ENCODE measurements at places on chromosomes 1 and 21.

- no peak for DNase-seq
Observed at GRCh38 chr1:14486401-14487201, 111.9 kb upstream of the KAZN start.

- no peak for DNase-seq
Observed at GRCh38 chr1:88376421-88376820, 307.7 kb upstream of the PKN2 start.

- DNase-seq = no peak
Observed at GRCh38 chr21:26388731-26389231, 184.3 kb downstream of the CYYR1 start.

GRCh38 chr1:30683699-30684098 is 39.7 kb downstream of the MATN1 start:
- no peak for DNase-seq

DNA sequence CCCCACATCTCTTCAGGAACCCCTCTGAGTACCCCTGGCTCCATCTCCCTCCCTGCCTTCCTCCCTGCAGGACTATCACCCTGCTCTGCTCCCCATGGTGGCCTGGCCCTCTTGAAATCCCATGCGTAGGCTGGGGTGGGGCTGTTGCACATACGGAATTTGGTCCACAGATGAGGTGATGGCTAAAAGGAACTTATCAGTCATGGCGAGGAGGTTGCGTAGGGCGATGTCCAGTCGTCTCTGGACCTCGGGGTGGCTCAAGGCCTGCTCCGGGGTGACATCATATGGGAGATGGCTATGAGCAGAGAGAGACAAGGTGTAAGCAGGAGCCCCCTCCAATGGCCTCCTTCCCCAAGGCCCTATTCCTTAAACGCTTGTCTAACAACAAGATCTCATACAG is 35.3 kb downstream of the IQGAP3 start:
- DNase-seq = no peak

GRCh38 chr1:21497466-21498061 is 11.7 kb upstream of the ALPL start:
- no peak for DNase-seq

DNA sequence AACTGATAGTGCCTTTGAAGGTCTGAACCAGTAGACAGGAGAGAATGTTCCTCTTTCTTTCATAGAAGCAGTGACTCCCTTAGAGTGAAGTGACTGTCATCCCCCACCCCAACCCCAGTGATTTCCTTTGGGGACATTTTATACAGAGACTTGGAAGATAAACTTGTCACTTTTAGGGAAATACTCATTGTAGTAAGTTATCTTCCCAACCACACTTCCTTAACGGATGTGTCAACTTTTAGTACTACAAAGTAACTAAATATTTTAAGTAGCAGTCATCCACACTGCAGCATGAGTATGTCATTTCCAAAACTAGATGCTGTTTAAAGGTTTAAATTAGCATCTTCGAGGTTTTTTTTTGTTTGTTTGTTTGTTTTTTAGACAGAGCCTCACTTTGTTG is 13.7 kb downstream of the LRRC8B start:
- no peak for DNase-seq

- no peak for DNase-seq
Observed at GRCh38 chr1:210773450-210773849, 360.5 kb downstream of the KCNH1 start.

- peak; percentile 35 for DNase-seq
Observed at GRCh38 chr1:168987923-168988322, 118.6 kb upstream of the ATP1B1 start.

GRCh38 chr1:202658251-202658759 is 51.9 kb downstream of the SYT2 start:
- DNase-seq = no peak

GRCh38 chr21:42542196-42542595 is 28.5 kb downstream of the SLC37A1 start:
- DNase-seq = no peak

- DNase-seq = no peak
Observed at GRCh38 chr1:160641323-160642280, 5.2 kb downstream of the SLAMF1 start.

DNA sequence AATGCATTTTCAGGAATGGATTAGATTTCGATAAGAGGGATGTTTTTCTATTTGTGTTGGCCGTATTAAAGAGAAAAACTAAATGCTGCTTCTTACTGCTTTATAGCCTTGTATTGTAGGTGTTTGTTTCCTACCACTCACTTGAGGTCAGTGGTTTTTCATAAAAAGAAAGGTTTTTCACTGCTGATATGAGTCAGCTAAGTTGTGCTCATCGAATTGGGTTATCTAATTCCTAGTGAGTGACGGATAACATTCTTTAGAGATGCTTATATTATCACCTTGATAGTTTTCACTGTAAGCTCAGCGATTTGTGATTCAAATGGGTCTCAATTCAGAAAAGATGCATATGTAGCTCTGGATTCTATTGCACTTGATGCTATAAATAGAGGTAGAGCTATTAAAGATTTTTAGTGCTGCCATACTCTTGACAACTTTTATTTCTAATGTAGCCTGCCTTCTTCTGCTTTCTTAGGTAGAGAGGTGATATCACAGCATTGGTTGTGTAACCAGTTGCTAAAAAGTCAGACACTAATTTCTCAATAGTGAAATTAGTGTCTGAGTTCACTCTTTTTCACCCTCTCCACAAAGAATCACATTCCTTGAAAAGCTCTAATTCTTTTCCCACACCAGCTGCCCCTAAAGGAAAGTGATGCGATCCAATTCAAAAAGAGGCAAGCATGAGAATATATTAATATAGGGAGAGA is 180.0 kb downstream of the RASAL2 start:
- DNase-seq = no peak

GRCh38 chr1:65151641-65152040 is 3.6 kb downstream of the AK4 start:
- no peak for DNase-seq

GRCh38 chr1:113905435-113905861 is 322 bp downstream of the DCLRE1B start:
- DNase-seq = no peak

- DNase-seq = no peak
Observed at GRCh38 chr1:113333056-113333455, 57.3 kb upstream of the MAGI3 start.

- no peak for DNase-seq
Observed at GRCh38 chr1:36223381-36223995, 755 bp upstream of the THRAP3 start.

GRCh38 chr21:42404539-42404938 is 837 bp downstream of the UBASH3A start:
- DNase-seq = no peak

GRCh38 chr1:100643471-100644196 is 75.9 kb upstream of the VCAM1 start:
- DNase-seq = no peak

DNA sequence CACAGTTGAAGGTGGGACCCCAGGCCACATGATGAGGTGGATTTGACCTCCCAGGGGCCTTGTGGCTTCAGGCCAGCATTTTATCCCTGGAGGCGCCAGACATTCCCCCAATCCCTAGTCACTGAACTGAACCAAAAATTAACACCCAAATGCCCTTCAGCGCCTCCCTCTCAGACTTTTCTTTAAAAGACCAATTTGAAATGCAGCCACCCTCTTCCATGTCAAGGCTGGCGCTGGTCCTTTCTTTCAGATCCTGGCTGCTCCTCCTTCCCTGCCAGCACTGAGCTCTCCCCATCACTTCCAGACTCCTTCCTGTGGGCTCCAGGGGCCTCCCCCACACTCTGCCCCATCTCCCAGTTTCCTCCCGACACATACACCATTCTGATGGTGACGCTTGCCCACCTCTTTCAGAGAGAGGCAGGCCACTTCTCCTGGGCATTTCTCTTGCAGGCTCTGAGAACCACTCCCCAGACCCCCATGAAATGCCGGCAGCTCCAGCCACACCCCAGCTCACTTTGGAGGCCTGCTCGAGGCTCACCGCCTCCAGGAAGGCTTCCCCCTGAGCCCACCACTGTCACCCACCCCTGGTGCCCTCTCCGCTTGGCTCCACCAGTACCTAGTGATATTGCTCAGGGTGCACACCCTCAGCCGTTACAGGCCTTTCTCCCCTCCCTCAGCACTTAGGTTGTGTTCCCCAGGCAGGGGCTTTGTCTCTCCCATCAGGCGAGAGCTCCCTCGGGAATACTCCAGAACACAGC is 27.0 kb downstream of the NAV1 start:
- no peak for DNase-seq

DNA sequence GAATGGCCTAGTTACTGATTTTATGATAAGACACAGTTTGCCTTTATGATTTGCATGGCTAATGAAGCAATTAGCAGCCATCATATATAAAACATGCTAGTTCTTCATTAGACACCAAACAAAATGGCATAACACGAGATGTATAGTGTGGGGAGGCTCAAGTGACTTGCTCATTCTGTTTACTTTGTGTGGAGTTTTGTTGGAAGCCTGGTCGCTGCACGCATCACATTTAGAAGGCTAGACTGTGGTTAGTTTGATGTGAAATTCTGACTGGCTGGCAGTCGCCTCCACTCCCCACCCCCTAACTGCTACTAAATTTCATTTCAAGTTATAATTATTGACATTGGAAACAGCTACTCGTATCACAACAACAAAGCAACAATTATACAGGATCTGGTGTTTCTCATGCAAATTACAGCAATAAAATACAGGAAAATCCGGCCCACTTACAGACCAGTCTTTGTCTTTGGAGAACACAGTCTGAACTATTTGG is 356.1 kb downstream of the LMO4 start:
- no peak for DNase-seq

DNA sequence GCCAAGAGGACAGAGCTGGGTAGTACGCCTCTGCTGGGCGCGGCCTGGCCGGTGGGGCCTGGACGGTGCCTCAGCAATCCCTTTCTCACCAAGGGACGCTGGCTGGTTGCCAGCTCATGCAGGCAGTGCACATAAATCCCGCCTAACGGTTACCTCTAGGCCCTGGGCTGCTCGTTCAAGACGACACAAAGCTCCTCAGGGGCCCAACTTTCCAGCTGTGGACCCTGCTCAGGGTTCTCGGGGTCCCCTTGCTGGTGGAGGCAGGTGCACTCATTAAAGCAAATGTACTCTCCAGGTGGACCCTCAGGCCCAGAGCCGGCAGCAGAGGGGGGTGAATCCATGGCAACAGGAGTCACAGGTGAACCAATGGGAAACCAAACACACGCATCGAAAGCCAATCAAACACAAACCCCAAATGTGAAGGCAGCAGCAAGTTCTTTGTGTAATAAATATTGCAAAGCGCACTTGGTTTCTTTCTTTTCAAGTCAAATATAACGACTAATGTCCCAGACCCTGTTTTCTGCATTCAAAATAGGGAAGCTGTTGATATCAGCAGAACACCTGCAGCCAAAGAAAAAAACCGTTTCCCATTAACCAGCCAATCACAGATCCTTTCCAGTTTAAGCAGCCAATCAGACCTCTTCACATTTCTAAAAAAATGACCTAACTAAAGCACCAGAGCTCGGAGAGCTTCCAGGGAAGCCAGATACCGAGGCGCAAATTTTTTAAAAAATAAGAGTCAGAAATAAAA is 26.1 kb upstream of the CLSTN1 start:
- DNase-seq = no peak

- DNase-seq = no peak
Observed at GRCh38 chr1:201649761-201650622, 111.1 kb downstream of the NAV1 start.

DNA sequence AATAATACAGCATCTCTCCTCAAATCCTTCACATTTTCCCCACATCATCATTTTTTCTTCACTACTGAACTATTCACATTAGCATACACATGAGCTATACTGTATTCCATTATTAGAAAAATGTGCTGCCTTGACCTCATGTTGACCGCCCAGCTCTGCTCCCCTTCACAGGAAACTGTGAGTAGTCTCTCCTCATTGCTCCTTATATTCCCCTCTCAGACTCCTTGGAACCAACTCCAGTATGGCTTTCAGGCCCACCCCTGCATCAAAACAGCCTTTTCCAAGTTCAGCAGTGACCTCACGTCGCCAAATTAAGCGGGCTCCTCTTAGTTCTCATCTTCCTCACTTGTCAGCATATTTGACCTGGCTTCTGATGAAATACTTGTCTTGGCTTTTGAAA is 59.2 kb upstream of the SPAG17 start:
- DNase-seq = no peak

DNA sequence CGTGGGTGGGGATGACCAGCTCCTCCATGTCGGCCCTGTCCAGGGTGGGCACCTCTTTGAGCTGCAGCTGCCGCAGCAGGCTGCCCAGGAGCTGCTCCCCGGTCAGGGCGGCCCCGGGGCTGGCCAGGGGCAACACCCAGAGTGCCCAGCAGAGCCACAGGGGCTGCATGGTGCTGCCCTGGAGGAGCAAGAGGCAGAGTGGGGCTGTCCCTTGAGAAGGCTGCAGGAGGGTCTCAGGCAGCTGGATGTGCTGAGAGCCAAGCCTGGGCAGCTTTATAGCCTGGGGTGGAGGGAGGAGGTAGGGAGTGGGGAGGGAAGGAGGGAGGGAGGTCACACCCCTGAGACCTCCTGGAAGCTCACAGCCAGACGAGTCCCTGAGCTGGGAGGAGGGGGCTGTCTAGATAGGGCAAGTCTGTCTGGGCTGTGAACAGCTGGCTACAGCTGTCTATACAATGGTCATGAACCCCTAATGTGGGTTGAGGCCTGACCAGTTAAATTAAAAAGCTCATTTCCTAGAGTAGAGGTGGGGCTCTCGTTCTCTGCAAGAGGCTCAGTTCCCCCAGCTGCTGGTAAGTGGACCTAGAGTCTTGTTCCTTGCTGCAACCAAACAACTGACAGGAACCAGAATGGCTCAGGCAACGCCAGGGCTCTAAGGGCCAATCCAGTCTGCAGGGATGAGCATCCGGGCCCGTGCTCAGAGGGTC is at the start of gene LEFTY1:
Gene LEFTY1, minus strand, starts transcription at position 249 of the 704 bp plus-strand sequence. Its CDS starts 80 bp downstream, at position 169.
- DNase-seq = no peak

- no peak for DNase-seq
Observed at GRCh38 chr1:209387271-209387968, 196.1 kb upstream of the CAMK1G start.

GRCh38 chr1:173297798-173298391 is 90.8 kb upstream of the TNFSF4 start:
- no peak for DNase-seq

- DNase-seq = no peak
Observed at GRCh38 chr1:48031676-48032075, 34.5 kb upstream of the TRABD2B start.

- DNase-seq = no peak
Observed at GRCh38 chr1:2585318-2586092, 1.1 kb upstream of the PRXL2B start.

- DNase-seq = no peak
Observed at GRCh38 chr1:28910379-28911115, 3.8 kb upstream of the EPB41 start.

DNA sequence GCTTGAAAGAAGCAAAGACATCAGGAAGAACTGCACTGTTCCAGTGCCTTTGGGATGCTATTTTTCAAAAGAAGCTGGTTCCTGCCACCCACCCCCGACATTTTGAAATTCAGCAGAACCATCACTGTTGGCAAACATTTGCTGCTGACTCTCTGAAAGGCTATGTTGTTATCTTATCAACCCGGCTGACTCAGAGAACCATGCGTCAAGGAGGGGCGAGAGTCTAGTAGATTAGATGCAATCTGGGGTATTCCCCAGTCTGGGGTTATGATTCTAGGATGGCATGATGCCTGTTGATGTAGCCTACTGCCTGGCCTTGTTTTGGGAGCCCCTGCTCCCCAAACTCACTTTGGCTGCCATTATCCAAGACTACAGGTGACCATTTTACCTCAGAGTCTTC is 267.8 kb upstream of the RUNX1 start:
- no peak for DNase-seq

GRCh38 chr1:85615586-85616363 is 35.2 kb downstream of the CCN1 start:
- no peak for DNase-seq

GRCh38 chr1:25090707-25091422 is 141.4 kb downstream of the SYF2 start:
- no peak for DNase-seq
